ENCODE measurements at places on chromosomes 3 and 15. TPM values are rescaled to one million over a fixed set of nuclear protein-coding genes. Genes with fewer than 3 reads are reported as not detected.

DNA sequence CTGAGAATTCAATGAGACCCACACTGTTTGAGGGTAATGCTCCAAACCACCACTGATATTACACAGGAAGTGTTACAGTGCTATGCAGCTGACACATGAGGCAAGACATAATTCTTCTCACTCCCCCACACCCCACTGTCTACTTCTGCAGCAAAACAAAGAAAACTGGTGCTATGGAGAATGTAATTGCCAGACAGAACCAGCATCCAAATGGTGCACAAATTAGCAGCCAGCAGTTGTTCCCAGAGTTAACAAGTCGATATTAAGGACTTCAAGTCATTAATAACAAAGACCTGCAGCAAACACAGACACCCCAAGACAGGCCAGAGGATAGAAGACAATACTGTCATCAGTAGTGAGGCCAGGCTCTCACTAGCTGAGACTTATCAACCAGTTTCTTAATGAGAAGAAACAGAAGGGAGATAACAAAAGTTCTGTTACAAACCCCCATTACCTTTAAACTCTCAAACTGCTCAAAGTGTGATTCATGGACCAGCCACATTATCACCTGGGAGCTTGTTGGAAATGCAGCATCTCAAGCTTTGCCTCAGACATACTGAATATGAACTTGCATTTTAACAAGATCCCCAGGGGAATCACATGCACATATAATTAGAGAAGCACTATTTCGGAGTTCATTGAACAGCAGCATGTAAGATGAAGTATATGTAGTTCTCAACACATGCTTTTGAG lies 58.7 kb upstream of the FNDC3B start:
- no peak for DNase-seq

The PRR20G gene
- not detected for total RNA-seq

The DGKG gene
- 0.04 TPM for total RNA-seq

The TICRR gene
- 1.7 TPM for total RNA-seq

DNA sequence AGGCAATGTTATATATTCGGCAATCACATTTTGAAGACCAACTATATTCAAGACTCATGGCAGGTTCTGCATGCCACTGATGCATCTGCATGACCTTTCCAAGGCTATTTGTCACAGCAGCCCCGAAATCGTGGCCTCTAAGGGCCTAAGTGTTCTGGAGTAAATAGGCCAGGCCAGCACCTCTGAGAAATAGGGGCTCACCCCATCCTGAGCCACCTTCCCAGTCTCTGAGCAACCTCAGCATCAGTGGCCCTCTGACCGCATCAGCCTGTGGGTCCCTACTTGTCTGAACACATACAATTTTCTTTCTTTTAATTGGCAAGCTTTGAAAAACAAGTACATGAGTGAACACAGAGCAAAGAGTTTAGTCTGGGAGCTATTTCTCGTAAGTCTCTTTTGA lies 45.9 kb upstream of the THBS1 start:
- no peak for DNase-seq

DNA sequence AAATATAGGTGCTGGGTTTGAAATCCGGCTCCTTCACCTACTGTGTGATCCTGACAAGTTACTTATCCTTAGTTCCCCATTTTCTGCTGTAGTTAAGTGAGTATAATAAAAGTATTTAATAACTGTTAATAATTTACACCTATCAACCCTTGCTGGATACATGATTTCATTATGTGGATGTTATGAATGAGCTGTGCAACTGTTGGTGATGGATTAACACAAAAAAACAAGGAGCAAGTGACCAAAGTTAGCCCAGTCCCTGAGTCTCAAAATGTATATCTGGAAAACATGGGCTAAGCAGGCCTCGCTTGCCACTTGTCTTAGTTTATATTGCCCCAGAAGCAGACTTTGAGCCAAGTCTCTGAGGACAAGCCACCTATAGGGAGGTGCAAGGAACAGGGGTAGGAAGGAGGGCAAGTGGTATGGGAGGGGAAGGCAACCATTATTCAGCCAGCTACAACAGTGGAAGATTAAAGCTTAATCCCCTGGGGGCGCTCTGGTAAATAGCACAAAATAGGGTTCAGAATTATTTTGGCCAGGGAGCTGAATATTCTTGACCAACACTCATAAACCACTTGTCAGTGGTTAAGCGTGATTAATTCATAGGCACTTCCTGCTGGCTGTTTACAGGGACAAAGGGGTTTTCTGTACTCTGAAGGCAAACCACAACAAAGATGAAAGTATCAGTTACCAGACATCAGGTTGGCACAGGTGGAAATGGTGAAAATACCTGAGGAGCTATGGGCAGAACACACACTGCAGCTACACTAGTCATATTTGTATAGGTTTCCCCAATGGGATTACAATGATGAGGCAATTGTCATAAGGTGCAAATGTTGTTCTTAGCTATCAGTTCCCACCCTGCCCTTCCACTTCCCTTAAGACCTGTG lies 76.2 kb downstream of the TRIM42 start:
- DNase-seq: no peak

The HEG1 gene
- total RNA-seq: 16.8 TPM

The SSUH2 gene
- not detected for total RNA-seq

The ERICH6 gene
- not detected for total RNA-seq

DNA sequence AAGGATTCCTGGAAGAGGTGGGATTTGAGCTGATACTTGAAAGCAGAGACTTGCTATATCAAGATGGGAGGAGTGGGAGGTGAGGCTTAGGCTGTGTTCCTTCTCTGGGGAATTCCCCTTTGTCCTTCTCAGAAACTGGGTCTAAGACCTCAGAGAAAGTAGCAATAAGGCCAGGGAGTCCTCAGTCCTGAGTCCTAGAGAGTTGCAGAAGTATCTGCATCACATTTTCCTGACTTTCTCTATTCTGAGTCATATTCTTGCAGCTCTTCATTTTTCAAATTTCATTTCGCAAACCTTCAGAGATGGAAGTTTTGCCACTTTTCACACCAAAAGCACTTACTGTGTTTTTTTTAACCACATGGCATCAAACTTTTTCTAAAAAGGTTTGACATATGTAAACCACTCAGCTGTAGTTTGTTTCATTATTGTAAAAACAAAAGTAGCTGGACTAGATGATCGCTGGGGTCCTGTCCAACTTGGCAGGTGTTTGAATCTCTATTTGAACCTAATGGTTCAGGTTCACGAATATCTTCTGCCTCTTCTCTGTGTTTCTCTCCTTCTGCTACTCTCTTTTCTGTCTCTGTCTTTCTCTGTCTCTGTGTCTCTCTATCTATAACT lies 21.3 kb downstream of the COLQ start:
- no peak for DNase-seq

The BSN gene
- total RNA-seq: 2.7 TPM

DNA sequence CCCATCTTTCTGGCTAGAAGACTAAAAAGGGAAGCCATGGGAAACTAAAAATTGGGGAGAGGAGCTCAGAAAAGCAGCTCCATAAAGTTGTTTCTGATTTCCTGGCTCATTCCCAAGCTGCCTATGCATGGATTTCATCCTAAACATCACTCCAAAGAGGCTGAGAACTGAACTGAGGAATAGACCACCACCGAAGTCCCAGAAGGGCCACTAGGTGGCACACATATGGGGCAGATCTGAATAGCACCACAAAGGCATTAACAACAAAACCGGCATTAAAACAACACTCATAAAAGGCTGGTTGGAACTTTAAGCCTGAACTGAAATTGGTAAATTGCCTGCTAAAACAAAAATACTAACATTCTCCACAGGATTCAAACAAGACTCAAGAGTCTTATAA lies 106.3 kb downstream of the PLD1 start:
- DNase-seq: no peak

All from kidney epithelial cell (primary cell).